Regular cardiac myocyte (primary cell): ENCODE measurements at places on chromosomes 11 and 22. TPM values are rescaled to one million over a fixed set of nuclear protein-coding genes. Genes with fewer than 3 reads are reported as not detected.

SAA4 gene
- total RNA-seq = not detected in 2 replicates

DEFB131B gene
- total RNA-seq = not detected in 2 replicates

SPTBN2 gene
- 3.3 and 13.8 TPM in 2 replicates for total RNA-seq

HBG1 gene
- total RNA-seq = not detected in 2 replicates

OR51I1 gene
- 0.28 TPM in 1 of 2 replicates, not detected in the other for total RNA-seq

MS4A3 gene
- not detected in 2 replicates for total RNA-seq

KCNJ5 gene
- under 0.01 TPM in 1 of 2 replicates, not detected in the other for total RNA-seq

LYVE1 gene
- 1.5 and 4.8 TPM in 2 replicates for total RNA-seq

HEPN1 gene
- not detected in 2 replicates for total RNA-seq

KRTAP5-7 gene
- total RNA-seq = not detected in 2 replicates
